ENCODE measurements at places on chromosomes 3 and 15.

DNA sequence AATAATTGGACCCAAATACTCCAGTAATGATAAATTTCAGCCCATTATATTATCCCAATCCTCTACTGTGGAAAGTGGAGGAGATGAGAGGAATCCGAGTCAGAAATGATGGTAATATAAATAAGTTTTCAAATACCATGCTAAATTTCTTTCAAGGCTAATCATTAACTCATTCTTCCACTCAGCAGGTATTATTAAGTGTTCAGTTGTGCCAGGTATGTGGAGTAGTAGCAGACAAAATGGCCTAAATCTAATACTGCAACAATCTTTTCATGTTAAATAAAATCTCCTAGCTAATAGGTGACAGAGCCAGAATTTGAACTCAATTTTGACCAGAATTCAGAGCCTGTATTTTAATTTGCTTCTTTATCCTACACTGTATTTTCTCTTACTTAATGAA is 538.6 kb upstream of the ROBO2 start:
- DNase-seq = no peak

DNA sequence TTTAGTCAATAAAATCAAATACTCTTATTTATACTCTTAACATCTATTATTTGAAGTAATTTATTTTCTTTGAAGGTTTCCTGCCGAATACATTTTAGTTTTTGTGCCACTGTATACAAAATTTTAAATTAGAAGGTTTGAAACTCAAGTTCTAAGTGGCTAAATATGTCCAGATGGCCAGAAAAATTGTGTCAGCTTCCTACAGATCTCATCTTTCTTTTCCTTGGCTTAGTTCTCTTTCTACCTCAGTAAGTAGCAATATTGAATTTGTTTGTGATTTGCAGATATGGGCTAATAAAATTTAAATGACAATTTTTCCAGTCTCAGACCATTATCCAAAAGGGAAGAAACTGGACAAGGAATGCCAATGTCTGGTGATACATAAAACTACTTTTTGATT is 452.1 kb downstream of the ROBO2 start:
- no peak for DNase-seq

DNA sequence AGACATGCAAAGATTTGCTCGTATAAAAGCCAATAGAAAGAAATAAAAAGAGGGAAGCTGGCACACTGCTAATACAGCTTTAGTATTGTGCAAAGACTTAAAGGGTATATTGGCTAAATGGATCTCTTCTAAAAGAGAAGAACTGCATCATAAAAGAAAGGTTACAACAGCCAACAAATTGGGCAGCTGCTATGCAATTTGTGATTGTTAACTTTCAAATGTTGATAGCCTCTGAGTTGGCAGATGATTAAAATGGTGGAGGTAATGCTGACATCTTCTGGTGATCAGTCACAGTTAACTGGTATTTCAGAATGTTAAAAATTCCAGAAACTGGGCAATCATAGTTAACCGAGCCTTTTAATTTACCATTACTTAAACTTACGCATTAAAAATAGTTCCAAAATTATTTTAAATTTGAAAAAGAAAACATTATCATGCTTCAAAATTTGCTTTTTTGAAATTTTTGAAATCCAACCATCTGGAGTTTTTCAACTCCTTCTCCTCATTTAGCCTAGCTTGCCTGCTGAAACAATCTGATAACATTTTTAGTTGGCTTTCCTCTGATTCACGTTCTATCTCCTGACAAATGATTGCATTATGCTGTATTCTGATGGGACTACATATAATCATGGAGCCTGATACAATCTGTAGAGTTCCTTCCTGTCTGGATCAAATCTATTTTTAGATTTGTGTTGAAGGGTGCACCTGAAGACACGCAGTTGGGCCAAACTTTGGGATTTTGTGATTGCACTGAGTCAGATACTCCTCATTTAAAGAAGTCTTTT is 144.0 kb upstream of the PDZRN3 start:
- no peak for DNase-seq

DNA sequence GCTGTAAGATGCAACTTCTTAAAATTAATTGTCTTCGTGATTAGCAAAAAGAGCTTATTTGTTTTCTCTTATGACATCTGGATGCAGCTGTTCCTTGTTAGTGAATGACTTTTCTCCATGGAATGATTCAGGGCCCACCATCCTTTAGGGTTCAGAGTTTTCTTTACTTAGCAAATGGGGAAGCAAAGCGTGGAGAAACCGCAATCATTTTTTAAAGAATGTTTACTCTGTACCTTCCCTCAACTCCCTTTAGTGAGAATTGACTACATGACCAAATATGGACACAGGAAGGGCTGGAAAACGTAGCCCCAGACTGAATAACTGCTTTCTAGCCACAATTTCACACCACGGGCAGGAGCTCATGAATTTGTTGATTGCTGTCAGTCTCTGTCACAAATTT is 130.1 kb downstream of the EDEM1 start:
- no peak for DNase-seq

GRCh38 chr15:31503758-31504461 is 177.3 kb downstream of the KLF13 start:
- DNase-seq = no peak

DNA sequence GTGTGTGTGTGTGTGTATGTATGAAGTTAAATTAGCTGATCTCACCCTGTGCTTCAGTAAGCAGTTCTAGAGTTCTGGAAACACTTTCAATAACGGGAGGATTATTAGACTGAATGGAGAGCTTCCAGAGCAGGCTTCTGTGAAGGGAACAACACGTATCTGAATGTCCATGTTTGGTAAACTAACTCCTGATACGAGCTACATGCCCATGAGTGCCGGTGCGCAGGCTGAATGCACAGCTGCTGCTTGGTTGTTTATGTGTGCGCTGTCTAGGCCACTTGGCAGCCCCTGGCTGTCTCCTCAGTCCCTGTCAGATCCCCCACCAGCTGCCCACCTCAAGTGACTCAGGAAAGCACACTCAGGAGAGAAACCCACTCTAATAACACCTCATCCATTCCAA is 137.0 kb downstream of the EPHB1 start:
- no peak for DNase-seq

DNA sequence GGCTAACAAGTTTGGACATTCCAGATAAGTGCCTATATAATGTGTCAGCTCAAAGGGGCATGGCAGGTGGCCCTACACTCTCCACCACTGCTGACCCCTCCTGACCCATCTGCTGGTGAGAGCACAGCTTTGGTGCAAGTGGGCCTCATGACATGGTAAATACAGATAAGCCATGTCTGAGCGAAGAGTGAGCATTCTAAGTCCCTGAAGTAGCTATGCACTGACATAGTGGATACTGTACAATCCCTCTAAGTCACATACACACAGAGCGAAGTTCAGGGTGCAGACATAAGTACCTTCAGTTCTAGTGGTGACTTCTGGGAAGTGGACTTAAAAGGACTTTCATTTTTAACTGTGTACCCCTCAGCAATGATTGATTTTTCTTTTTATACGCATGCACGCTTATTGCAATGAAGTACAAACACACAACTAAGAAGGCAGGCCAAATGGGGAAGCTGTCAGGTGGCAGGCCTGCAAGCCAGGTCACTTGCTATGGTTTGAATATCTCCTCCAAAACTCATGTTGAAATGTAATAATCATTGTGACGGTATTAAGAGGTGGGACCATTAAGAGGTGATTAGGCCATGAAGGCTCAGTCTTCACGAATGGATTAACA is 41.5 kb downstream of the TBC1D2B start:
- DNase-seq = no peak

DNA sequence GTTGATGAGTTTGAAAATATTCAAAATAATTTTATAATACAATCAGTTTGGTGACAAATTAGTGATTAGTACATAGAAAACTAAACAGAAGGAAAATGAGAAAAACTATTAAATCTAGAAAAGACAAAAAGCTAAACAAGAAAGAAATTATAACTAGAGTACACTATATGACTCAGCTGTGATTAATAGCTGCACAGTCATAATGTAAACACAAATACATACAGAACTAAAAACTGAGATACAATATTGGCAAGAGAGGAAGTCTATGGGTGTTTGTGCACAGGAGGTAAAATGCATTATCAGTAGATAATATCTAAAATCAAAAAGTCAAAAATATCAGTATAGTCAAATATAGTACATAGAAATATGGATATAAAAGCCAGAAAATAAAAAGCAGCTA is 80.7 kb upstream of the PCSK6 start:
- no peak for DNase-seq

- no peak for DNase-seq
Measured at GRCh38 chr15:52336529-52336928, 40.9 kb upstream of the MYO5C start.

DNA sequence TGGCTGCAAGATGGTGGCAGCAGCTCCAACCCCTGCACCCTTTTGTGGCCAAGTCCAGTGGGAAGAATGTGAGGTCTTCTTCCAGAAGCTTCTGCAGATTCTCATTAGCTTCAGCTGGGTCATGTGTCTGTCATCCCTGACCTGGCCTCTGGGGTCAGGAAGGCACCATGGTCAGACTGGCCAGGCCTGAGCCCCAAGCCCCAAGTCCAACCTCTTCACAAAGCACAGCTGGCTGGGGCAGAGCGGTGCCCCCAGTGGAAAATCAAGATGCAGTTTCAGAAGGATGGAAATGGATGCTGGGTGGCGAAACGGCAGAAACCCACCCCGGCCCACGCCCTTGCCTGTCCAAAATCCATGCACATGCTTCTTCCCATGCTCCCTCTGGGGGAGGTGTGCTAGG is 15.9 kb upstream of the GATA2 start:
- DNase-seq = no peak

DNA sequence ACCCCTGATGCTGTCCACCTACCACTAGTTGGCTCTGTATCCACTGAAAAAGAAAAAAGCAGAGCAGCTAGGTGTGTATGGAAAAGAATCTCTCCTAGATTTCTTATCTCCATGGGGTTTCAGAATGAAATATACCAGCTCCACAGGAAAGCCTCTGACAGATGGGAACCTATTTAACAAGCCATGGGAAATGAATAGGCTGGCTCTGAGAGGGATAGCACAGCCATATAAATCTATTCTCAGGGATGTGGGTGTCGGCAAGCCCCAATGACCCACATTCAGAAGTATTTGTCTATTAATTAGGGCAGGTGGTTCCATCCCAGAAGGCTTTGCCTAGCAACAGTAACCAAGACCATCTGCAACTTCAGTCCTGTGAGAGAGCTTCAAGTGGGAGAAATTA is 694.1 kb downstream of the AGBL1 start:
- no peak for DNase-seq
